Activated T-cell treated with anti-CD3 and anti-CD28 coated beads, Interleukin-2, amount 50 U/mL, for 72 hours (primary cell): ENCODE measurements at places on chromosomes 4 and X. TPM values are rescaled to one million over a fixed set of nuclear protein-coding genes. Genes with fewer than 3 reads are reported as not detected.

HTR2C gene
- not detected for total RNA-seq

MAGEA11 gene
- total RNA-seq, result not detected

LIN54 gene
- total RNA-seq, result 27.9 TPM

SLC9B1 gene
- total RNA-seq, result 2.5 TPM

MAGEA12 gene
- not detected for total RNA-seq
